ENCODE measurements at places on chromosomes 12 and 14.

- DNase-seq: no peak
Measured at GRCh38 chr12:6367065-6367968, 8.0 kb downstream of the SCNN1A start.

DNA sequence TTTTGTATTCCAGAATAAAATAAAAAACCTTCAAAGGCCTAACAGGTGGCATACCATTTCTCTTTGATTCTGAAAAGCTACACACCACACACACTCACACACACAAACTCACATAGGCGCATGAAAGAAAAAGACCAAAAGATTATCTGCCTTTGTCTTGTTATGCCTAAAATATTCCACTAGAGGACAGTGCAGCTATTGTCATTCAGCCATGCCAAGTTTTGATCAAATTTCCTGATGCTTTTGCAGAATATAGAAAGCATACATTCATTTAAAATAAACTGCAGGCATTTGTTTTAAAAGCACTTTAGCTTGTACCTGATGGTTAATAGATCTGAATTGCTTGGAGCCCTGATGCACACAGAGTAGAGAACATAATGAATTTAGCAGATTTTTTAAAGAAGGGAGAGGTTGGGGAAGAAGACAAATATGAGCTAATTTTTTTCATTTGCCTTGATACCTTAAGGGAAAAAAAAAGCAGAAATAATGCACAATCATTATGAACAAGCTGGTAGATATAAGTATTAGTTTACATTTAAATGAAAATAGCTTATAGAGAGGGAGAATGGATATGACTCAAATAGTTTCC is 1766.9 kb upstream of the SEL1L start:
- DNase-seq: peak; percentile 72

GRCh38 chr14:75562089-75562488 is 16.3 kb upstream of the FLVCR2 start:
- DNase-seq: no peak

DNA sequence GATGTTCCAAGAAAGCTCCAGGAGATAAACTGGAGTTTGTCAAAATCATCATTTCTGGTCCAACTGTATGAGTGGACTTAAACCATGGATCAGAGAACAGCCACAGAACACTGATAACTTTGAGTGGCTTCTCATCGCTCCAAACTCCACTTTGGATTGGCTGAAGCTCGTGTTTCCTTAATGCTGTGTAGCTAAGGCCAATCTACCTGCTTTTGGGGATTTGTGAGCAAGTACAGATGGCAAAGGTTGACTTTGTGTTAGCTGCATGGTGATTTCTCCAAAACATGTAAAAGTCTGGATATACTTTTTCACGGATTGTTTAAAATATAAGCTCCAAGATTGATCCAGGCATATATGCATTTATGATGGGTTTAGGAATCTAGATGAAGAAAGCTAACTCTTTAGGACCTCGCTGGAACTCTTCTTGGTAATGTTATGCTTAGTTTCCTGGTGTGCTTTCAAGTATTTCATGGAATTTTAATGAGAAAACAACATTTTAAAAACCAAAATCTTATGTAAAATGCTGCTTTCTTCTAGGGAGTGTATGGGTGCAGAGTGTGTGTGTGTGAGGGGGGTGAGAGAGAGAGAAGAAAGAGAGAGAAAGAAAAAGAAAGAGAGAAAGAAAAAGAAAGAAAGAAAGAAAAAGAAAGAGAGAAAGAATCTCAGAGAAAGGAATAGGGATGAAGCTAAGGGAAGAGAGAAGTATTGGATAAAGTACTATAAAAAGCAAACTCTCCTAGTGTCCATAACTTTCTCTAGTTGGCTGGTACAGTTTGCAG is 11.6 kb upstream of the PAX9 start:
- DNase-seq: no peak

DNA sequence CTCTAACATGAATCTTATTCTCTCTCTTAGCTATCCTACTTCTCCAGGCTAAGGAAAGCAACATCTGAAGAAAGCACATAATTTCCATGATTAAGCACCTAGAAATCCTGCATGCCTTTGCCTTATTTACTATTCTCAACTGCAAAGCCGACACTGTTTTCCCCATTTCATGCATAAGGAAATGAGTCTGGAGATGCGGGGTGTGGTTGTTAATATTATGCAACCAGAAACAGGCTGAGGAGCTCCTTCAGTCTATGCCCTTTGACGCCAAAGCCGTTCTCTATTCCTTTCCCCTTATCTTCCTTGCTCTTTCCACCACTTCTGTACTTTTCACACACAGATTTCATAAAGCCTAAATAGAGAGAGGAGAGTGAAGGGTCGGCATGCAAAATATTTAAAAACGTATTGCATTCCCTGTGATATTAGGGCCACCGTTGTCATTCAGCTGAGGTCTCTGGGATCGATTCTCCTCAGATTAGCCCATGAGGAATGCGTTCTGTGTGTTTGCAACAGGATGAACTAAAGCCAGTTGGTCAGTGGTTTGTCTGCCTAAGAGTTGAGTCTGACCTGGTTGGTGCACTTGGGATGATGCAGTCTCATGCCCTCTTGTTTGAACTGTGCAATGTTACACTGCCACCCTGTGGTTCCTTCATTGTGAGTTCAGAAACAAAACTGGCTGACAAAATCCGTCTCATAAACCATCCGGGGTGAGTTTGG is 53.1 kb upstream of the PLEKHG7 start:
- DNase-seq: peak; percentile 95
